ENCODE measurements at places on chromosomes 7 and 10.

DNA sequence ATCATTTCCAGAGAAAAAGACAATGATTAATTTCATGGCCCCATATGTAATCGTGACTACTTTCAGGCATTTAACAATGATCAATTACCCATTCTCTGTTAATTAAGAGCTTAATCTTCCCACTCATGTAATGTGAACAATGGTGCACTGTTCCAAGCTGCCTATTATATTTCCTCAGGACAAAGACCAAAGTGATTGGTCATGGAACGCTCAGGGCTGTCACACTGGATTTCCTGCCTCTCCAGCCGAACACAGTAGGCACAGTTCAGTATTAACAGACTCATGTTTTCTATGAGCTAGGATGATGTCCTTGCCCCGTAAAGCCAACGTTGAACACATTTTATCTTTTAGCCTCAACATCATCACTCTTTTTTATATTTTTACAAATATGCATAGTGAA lies 142.7 kb upstream of the FZD8 start:
- DNase-seq, result no peak

- DNase-seq, result no peak
These were observed 741 bp downstream of the PRAP1 start for GRCh38 chr10:133347710-133348517.

DNA sequence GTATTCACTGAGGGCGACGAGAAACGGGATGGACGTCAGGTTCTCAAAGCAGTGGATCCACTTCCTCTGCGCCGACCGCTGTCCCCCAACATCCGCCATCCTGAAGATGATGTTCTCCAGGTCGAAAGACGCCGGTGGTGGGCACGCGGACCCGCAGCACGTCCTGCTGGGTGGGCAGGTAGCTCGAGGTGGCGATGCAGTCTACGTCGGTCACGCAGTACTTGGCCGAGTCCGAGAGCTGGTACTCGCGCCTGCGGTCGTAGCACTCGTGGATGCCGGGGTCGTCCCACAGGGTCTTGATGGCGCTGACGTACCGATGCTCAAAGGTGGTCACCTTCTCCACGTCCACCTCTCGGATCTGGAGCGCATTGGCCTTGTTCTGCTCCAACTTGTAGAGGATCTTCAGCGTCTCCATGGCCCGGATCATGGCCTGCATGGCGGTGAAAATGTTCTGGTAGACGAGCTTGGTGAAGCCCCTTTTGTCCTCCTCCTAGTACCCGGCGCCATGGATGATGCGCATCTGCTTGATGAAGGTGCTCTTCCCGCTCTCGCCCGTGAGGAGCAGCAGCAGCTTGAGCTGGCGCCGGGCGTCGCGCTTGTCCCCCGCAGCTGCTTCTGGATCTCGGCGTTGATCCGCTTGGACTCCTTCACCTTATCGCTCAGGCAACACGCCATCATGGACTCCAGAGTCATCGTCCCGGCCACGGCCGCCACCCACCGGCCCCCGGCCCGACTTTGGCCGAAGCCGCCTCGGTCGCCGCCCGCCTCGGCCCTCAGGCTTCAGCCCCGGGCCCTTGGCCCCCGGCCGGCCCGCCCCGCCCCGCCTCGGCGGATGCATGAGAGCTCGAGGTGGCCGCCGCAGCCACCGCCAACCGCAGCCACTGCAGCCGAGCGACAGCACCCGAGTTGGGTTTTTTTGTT lies 122.9 kb upstream of the KCTD7 start:
- no peak for DNase-seq

DNA sequence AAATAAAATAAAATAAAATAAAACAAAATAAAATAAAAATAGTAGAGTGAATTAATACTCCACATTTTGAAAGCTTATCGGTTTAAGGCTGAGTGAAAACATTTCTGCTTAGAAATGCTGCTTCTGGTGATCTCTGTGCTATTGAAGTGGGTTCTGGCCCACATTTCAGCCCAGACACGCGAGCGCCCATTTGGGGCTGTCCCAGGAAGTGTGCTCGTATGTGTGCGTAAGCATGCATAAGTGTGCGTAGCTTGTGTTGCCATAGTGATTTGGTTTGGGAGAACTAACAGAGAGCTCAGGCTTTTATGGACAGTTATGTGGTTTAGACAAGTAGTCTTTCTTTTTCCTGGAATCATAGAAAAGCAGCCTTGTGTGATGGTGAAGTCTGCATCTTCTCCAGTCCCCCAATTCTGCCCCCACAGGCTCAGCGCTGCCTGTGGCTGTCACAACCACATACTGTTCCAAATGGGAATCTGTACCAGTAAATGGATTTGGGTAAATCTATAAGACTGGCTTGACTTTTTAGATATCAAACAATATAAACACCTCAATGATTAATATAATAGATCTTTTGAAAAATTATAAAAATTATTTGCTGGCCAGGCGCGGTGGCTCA lies 29.8 kb upstream of the PURB start:
- no peak for DNase-seq

DNA sequence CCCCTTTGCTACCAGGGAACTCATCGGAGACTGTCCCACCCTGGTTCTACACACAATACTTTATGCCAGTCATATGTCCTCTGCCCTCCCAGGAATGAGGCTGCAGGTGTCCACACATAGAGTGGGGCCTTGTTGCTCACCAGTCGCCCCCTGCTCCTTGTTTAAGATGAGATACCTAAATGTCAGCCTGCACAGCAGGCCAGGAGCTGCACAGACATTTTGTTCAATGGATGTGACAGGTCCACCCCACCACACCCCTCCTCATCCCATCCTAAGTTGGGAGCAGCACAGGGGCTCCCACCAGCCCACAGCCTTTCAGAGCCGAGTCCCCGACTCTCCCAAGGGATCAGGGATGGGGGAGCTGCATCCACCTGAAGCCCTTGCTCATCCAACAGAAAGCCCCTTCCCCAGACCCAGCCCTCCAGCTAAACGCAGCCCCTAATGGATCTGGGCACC lies 6.2 kb upstream of the GRID1 start:
- DNase-seq, result no peak

GRCh38 chr10:119421891-119422681 lies 120.4 kb downstream of the RGS10 start:
- no peak for DNase-seq

- no peak for DNase-seq
These were observed 3.6 kb upstream of the PTTG1IP2 start for GRCh38 chr7:90465816-90466215.

DNA sequence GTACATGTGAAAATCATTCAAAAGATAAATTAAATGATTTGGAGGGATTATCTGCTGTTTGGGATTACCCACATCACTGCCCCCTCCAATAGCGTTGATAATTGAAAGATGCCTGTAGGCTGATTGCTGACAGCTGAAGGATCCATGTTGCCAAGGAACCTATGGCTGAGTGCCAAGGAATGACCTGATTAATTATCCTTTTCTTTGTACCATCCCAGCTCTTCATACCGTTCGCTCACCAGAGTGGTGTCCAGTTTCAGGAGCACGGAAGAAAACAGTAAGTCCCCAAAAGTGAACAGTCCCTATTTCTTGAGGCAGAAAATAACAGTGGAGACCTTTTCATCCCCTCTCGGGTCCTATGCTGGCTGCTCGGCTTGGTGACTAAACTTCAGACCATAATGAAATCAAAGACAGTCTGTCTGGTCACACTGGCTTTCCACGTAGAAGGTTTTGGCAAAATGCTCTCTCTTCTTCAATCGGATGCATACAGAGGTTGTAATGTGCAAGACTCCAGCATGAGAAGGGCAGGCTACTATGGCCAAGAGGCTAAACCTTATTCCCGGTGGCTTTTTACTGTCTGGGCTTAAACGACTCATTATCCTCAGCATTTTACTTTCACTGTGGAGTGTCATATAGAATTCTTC lies 108.8 kb downstream of the SPAG6 start:
- no peak for DNase-seq

DNA sequence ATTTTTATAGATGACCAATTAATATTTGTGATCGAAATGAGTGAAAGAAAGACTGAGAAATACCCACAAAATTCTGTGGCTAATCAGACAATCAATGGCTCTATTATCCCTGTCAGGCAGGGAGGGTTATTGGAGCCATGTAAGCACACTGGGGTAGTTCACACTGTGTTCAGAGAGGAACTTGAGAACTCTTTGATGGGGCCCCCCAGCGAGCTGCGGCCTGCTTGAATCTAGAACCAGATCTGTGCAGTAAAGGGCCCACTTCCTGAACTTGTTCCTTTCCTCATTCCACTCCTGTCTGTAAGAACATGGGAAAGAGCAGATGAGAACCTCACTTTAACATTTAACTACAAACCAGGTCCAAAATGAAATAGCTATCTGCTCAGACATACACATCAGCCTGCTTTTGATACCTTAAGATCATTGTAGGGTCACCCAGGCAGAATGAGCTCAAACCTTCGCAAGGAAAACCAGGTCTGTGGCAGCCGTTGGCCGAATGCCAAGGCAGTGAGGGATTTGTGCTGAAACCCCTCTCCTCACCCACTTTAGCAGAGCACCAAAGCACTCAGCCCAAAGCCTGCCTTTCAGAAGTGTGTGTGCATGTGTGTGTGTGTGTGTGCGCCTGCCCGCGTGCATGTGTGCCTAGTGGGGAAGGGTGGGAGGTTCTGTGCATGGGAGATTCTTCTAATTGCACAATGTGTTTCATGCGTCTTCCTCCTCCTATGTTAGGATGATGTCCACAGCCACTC lies 365.6 kb upstream of the MGMT start:
- no peak for DNase-seq

GRCh38 chr7:83931968-83932367 lies 262.6 kb downstream of the SEMA3A start:
- DNase-seq, result no peak

- DNase-seq, result no peak
These were observed 5.8 kb downstream of the TSPAN15 start for GRCh38 chr10:69456880-69457693.

- DNase-seq, result no peak
These were observed 173.1 kb upstream of the LRRTM3 start for GRCh38 chr10:66752714-66753113.

DNA sequence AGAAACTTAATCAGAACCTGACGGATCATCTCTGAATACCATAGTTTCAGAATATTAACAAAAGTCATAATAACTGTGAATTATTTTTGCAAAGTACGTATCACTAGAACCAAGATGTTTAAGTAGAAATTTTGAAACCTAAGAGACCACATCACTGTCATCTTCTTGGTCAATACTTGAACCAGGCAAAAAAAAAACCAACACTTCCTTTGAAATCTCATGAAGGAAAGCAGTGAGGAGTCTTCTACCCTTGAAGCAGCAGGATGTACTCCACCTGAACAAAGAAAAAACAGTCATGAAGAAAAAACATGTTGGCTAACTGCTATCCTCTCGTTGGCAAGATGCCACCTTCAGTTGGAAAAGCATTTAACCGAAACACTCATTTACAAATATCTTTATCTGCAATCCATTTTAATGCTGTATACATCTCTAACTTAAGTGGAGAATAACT lies 82.4 kb downstream of the SRPK2 start:
- DNase-seq, result no peak

- no peak for DNase-seq
These were observed 375.6 kb downstream of the SFMBT2 start for GRCh38 chr10:7035126-7035761.

DNA sequence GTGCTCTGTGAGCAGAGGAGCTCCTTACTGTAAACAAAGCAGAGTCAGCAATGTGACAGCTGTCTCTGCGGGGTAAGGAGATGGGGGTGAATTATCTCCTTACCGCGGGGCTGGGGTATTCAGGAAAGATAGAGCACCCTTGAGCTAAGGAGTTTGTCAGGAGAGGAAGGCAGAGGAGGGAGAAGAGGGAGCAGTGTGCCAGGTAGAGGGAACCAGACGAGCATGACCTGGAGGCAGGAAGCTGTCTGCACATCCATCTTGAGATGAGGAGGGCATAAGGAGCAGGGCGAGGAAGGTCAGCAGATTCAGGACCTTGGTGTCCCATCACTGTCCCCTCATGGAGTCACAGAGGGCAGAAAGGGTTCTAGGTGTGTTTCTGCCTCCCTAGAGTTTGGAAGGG lies 32.5 kb upstream of the GPR26 start:
- no peak for DNase-seq

DNA sequence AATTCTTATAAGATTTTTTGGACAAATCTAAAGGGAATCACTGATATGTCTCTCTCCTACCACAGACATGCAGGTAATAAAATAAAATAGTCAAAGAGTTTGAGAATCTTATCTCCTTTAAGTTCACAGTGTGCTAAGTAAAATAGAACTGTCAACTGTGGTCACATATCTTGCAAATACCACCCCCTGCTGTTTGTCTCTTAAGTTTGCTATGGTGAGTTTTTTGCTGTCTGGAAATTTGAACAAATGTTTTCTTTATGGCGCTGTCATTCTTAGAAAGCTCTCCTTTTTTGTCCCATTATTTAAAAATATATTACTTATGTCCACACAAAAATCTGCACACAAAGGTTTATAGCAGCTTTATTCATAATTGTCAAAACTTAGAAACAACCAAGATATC lies 19.6 kb downstream of the GIMAP5 start:
- DNase-seq, result no peak

GRCh38 chr10:129888784-129889616 lies 75.1 kb downstream of the EBF3 start:
- no peak for DNase-seq

DNA sequence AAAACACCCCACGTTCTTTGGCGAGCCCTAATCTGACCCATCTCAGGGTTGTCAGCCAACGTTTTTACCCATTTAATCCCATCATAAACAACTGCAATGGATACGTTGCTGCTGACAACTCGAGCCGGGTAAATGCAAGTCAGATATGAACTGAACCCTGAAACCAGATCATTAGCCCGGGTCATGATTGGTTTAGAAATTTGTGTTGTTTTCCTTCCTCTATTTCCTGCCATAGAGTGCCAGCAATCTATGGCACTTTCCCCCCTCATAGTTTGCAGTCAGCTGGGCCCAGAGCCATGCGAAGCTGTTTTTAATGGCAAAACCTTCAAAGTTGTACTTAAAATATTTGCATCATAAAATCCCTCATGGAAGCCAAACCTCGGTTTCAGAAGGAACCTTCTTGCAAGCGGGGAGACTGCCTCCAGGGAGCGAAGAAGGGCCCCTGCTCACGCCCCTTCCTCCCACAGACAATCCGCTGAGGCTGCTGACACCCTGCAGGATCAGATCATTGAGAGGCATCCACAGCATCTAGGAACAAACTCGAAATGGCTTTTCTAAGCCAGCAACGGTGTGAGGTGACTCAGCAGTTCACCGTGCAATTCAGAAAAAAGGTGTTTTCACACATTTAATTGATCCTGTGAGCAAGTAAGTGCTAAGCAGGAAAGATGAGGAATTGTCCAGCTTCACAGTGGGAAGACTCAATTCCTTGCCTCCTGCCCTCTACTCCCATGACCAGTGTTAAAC lies 710.1 kb downstream of the PARD3 start:
- no peak for DNase-seq

DNA sequence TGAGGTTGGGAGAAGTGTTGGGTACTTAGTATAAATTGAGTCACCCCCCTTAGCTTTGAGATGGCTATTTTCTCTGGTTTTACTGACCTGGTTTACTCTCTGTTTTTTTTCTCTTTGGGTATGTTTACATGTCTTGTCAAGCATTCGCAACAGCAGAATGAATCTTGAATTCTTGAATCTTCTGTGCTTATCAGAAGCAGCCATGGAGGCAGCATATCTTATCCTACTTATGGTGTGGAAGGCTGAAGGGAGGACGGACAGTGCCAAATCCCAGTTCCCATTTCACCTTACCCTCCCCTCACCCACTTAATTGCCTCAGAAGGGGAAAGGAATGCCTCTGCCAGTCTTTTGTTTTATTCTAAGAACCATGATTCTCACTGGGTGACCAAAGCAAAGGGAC lies 3.7 kb downstream of the SND1 start:
- DNase-seq, result no peak

- no peak for DNase-seq
These were observed 51.9 kb downstream of the DDC start for GRCh38 chr7:50513166-50513871.

GRCh38 chr10:24114556-24114955 lies 94.4 kb upstream of the KIAA1217 start:
- no peak for DNase-seq
